Right atrium auricular region (tissue), 2 donors: ENCODE measurements at places on chromosomes 4 and X. TPM values are rescaled to one million over a fixed set of nuclear protein-coding genes. Genes with fewer than 3 reads are reported as not detected.

DNA sequence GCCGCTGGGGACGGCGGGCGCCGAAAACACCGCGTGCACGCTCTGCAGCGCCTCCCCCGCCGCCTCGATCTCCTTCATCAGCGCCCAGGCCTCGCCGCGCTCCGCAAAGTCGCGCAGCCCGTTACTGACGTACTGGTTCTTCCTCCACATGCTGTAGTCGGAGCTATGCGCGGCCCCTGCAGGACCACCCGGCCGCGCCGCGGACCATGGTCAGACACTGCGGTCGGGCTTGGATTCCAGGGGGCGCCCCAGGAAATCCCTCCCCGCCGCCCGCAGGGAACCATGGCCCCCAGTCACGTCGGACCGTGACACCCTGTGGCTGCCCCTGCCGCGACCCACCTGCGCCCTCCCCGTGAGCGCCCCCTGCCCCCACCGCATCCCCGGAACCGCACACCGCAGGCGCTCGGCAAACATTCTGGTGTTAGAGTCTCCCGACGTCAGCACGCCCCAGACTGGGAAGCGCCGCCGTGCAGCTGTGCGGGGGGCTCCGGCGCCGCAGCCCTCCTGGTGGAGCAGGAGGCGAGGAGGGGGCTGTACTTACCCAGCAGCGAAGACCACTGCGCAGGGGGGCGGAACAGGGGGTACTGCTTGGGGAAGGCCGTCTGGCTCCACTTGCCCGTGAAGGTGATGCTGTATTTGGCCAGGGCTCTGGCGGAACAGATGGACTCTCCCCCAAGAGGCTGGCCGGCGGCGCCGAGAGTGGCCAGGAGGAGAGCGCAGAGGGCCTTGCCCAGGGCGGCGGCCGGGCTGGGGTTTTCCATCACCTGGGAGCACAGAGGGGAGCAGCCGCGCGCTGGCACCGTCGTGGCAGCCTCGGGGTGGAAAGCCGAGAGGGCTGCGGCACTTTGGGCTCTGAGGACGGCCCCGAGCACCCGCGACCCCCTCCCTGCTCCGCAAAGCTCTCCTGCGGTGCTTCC, 814 bp downstream of the SPON2 start:
- no peak for DNase-seq

- no peak for DNase-seq
Measured at GRCh38 chrX:15814771-15815365, 24.6 kb downstream of the ZRSR2 start.

DNA sequence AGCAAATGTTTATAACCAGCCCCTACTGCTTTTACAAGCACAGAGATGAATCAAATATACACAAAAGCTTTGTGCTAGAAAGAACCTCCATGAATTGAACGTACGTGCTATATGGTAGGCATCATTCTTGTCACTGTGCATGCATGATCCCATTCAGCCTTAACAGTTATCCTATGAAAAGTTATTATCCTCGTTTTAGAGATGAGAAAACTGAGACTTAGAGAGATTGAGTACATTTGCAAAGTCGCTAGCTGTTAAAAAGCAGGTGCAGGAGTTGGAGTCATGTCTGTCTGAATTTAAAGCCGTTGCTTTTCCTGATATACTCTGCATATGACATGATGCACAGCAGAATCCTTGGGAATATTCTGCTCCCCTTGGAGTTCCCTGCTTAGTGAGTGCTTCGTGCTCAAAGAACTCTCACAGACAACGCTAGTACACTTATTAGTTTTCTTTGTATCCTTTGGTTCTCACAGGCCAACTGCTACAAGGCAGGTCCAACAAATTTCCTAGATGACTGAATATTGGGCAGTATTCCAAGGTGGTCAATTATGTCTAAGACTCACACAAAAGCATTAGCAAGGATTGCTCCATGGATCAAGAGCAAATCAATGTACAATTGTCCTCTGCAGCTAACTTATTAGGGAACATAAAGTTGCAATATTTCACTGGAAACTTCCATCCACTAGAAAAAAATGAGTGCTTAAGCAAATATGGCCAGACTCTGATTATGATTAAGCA, 42.8 kb upstream of the TRIM2 start:
- DNase-seq: no peak

DNA sequence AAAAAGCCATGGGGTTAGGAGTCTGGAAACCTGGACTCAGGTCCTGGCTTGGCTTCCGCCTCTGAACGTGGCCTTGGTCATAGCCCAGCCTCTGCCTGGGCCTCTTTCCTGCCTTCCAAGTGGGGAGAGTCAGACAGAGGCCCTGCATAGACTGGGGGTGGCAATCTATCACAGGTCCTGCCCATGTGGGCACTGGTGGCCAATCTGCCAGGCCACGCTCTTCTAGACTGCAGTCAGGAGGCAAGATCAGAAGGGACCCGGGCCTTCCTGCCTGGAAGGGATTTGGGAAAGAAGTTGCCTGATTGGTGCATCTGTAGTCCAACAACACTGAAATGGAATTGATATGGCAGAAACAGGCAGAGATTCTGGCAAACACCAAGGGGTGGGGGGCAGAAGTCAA, 46.1 kb downstream of the CNGA2 start:
- DNase-seq: peak; percentile 23

DNA sequence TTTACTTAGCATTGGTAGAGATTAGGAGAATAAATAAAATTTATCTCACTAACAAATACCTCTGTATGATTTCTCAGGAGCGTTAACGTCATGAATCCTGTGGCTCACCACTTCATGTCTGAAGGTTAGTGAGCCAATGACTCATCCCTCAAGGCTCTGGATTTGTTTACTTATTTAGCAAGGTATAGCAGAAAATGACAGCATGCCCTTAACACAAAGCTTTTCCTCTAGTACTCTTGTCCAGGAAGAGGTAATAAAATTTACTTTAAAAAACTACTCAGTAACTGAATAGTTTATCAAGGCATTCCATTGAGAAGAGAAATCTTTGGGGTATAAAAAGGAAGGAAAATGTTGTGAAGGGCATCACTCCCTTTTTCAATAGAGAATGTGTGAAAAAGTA, 823.8 kb downstream of the CCSER1 start:
- no peak for DNase-seq

DNA sequence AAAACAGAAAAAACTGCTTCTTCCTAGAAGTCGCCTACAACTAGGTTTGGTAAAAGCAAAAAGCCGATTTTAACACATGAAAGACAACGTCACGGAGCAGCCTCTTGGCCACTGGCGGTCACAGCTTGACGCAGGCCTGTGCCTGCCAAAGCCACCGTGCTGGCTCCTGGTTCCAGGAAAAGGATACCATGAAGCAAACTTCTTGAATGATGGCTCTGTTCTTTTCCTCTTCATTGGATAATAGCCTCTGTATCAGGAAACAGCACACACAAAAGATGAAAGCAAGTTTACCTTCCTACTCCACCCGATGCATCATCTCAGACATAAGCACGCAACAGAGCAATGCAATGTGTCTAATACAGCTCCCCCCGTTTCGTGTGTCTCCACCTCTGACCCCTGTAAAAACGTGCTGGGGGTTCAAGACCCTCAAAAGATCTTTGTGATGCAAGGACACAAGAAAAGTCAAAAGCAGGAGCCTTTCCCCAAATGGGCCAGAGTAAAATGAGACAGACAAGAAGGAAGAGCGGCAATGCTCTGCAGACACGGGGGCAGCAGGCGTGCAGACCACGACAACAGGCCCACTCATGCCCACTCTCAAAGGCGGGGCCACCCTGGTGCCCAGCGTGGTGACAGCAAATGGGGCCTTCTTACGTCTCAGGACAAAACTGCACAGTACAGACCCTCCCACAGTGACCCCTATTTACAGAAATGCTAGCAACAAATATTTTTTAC, 19.4 kb downstream of the GAK start:
- no peak for DNase-seq

DNA sequence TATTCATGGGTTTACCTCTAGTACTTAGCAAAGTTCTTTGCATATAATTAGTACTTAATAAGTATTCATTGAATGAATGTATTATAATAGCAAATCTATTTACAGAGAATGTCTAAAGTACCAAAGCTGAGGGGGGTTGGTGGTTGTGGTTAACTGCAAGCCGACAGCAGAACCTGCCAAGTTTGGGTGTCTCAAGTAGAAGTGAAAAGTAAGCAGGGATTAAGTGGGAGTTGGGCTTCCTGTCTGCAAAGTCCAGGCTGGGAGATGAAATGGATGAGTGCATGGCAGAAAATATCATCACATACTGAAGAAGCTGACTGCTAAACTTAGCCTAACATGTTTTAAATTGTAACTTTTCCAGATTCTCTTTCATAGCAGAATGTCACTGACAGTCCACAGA, 169.6 kb downstream of the CAMK2D start:
- DNase-seq: no peak

GRCh38 chr4:3671571-3672464, 94.4 kb upstream of the ADRA2C start:
- DNase-seq: no peak

DNA sequence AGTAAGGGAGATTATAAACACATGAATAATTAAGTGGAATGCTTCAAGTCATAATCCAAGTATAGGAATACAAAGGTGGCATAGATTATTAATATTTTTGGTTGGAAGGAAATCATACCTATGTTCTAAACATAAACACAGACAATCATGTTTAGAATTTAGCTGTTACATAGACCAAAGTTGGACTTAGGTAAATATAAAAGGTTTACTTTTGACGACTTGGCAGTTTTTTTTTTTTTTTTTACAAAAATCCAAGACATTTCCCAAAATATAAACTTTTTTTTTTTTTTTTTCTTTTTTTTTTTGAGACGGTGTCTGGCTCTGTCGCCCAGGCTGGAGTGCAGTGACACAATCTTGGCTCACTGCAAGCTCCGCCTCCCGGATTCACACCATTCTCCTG, 3.5 kb upstream of the N4BP2 start:
- DNase-seq: no peak

DNA sequence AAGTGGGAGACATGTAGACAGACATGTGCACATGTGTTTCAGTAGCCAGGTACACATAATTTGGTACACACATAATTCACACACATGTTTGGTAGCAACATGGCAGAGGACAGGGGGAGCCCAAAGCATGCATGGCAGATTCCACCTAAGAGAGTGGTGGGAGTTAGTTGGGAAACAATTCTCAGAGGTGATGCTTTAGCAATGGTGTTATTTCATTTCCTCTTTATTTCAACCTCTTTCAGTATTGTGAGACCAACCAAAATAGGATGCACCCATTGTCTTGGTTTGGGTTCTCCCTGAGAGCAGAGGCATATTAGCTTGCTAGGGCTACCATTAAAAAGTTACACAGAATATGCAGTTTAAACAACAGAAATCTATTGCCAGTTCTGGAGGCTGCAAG, 92.2 kb upstream of the ANXA3 start:
- no peak for DNase-seq

- DNase-seq: no peak
Measured at GRCh38 chr4:87037671-87038334, 103.0 kb downstream of the AFF1 start.

DNA sequence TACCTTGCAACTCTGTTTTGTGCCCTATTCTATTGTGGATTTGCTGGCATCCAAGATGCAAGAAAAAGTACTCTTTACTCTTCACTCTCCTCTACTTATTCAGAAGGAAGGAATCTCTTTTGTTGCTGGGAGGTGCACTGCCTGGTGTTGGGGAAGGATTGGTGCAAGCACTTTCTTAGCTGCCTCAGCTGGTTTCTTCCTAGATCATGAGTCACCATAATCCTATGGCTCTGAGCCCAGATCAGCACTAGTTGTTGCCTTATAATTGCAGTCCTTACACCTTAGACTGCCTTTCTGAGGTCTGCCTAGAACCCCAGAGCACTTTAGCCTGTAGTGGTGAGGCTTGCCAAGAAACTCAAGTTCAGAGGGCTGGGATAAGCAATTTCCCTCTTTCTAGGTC, 37.0 kb upstream of the CT83 start:
- no peak for DNase-seq

DNA sequence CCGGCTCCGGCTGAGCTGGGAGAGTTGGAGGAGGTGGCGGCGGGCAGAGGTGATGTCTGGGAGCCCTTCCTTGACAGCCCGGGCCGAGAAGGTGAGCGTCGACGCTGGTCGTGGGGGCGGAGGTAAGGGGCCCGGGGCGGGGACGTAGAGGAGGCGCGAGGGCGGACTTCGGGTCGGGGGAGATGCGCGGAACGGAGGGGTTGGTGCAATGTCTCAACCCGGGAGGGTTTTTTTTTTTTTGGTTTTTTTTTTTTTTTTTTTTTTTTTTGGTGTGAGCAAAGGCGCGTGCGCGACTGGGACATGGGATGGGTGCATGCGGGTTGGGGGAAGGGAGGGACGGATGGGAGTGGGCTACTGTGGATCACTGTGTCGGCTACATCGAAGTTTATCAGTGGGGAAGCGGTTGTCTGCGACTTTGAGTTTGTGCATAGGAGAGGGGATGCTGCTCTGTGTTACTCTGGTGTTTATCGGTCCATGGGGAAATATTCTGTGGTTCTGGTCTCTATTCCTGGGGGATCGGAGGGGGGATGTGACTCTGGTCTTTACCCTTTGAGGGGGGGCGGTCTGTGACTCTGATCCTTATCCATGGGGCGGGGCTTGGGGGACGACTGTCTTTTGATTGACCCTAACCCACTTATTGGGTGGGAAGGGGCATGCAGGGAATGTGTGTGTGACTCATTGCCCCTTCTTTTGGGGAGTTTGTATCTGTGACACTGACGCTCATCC, 537 bp downstream of the RBM10 start:
- no peak for DNase-seq

DNA sequence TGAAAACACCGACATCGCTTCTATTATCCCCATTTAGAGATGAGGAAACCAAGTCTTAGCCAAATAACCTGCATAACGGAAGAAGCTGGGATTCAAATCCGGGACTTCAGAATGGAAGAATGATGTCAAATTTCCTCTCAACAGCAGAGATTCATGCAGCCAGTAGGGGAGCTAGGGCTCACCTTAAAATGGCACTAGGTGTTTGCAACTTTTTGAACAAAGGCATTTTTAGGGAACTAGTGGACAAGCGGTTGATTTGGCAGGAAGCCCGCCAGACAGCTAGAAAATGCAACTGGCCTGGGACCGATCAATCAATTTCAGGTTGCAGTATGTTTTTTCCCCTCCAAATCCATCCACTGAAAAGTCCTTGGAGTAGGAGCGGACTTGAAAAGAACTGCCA, 224.2 kb downstream of the PTTG2 start:
- no peak for DNase-seq

DNA sequence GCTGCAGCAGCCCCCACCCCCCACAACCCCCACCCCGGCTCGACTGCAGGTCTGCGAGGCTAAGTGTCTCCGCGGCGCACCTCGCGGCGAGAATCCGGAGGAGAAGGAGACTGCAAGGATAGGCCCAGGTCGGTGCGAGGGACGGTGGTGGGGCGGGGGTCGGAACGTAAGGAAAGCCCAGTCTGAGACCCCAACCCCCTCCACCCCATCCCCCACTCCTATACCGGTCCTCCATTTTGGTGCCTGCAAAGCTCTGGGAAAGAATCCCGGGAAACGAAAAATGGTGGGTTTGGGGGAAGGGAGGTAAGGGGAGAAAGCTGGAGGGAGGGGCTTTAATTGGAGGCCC, 614 bp downstream of the BEX3 start:
- no peak for DNase-seq

- no peak for DNase-seq
Measured at GRCh38 chr4:70877556-70877955, 24.6 kb upstream of the MOB1B start.

SPACA5 gene
- total RNA-seq: not detected

ARMCX1 gene
- 33.4 TPM for total RNA-seq

HTN3 gene
- total RNA-seq: not detected

GAGE13 gene
- not detected for total RNA-seq

SLC10A7 gene
- total RNA-seq: 4.0 TPM

COX7B2 gene
- total RNA-seq: not detected

FGD1 gene
- total RNA-seq: 5.7 TPM

XPNPEP2 gene
- total RNA-seq: 3.5 TPM
